ENCODE measurements at places on chromosomes 13 and 19.

- no peak for DNase-seq
These were observed 13.3 kb downstream of the CD70 start for GRCh38 chr19:6577476-6578125.

DNA sequence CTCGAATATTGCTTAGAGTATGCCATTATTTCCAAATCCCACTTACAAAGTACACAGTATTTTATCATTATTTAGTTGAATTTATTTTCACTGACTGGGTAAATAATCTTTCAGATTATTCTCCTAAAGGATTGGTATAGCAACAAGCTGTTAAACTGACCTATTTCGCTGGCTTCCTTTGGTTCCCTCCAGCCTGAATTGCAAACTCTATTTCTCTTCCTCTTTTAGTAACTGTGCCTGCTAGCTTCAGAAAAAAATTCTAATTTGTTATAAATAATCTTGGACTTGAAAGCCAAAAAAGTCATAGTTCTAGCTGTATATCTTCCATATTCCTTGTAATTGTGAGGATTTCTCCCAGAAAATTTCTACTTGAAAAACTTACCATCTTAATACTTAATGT is 15.0 kb upstream of the CCNA1 start:
- DNase-seq: no peak

- no peak for DNase-seq
These were observed 6.7 kb downstream of the ZBTB32 start for GRCh38 chr19:35710784-35711723.

GRCh38 chr19:5805462-5806132 is 730 bp downstream of the NRTN start:
- DNase-seq: peak; percentile 50

- peak; percentile 26 for DNase-seq
These were observed 71.2 kb downstream of the GNG7 start for GRCh38 chr19:2631213-2631821.

- DNase-seq: peak; percentile 42
These were observed 134.1 kb upstream of the RXFP2 start for GRCh38 chr13:31605076-31605860.

DNA sequence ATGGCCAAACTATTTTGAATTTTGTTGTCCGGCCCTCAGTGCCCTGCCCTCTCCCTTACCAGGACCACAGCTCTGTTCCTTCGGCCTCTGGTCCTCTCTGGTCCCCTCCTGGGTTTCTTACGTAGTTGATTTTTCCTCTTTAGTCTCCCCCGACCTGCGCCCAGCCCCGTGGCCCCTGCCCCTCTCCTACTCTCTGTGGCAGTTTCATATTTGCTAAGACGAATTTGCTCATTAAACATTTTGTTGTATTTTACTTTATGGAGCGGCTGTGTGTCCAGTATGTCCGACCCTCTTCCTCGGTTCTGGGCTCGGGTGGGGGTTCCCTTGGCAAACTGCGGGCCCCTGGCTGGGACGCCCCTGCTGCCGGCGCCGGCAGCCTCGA is 576 bp upstream of the EPN1 start:
- no peak for DNase-seq

DNA sequence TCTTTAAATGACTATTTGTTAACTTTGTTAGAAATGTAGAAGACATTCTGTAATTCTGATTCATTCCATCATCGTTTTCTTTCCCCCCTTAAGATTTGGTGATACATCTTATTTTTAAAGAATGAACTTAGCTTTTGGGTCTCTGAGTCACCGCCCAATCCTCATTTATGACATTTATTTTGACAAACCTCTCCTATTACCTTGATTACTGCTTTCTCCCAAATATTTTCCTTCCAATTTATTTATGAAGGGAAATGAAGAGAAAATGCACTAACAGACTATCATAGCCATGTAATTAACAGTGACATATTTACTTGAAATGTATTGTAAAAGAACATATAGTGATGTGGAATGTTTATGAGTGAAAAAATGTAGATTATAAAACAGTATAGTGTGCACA is 241.6 kb downstream of the DCLK1 start:
- peak; percentile 15 for DNase-seq

- no peak for DNase-seq
These were observed 16.9 kb downstream of the TMEM150B start for GRCh38 chr19:55308281-55308680.

- DNase-seq: peak; percentile 17
These were observed 114.9 kb upstream of the WASF3 start for GRCh38 chr13:26442541-26442940.

DNA sequence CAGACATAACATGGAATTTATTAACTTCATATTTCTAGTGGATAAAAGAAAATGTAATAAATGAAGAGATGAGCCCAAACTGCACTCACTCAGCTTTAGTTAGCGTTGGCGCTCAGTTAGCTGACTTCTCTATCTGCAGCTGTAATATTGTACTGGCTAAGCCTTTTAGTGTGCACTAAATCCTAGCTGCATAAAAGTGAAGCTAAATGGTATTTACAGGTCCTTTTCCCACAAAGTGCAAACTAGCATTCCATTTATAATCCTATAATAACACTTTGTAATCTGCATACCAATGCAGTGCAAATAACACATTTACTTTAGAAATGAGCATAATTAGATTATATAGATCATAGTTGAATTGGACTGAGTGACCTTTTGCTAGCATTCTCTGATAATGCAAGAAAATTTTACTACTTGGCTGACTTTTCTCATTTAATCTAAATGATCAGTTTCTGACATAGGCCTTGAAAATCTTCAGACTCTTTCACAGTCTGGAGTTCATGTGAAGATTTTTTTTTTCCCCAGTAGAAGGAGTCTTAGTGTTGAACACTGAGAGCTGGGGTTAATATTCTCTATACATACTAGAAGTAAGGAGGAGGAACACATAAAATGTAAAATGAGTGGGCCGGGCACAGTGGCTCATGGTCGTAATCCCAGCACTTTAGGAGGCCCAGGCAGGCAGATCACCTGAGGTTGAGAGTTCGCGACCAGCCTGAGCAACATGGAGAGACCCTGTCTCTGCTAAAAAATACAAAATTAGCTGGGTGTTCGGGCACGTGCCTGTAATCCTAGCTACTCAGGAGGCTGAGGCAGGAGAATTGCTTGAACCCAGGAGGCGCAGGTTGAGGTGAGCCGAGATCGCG is 1426.4 kb downstream of the PCDH9 start:
- DNase-seq: no peak

- DNase-seq: no peak
These were observed 1.9 kb upstream of the ZNF653 start for GRCh38 chr19:11507370-11508078.

DNA sequence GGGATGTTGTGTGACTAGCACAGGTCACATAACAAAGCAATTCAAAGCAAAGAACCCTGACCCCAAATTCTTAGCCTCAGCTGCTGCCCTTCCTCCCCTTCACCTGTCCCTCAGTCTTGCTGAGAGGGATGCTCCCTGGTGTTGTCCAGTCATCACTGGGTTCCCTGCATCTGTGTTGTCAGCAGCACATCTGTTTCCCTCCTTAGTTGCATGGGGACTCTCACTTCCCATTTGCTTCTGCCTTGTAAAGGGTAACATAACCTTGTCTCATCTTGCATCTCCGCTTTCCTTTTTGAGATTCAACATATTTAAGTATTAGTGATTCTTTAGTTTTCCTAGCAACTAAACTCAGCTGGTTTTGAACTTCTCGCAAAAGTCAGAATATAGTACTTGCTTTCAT is 54.0 kb downstream of the SPATA13 start:
- DNase-seq: no peak

GRCh38 chr19:42275103-42275502 is 6.1 kb downstream of the CIC start:
- DNase-seq: no peak

GRCh38 chr13:109782823-109783431 is 3.5 kb downstream of the IRS2 start:
- no peak for DNase-seq

DNA sequence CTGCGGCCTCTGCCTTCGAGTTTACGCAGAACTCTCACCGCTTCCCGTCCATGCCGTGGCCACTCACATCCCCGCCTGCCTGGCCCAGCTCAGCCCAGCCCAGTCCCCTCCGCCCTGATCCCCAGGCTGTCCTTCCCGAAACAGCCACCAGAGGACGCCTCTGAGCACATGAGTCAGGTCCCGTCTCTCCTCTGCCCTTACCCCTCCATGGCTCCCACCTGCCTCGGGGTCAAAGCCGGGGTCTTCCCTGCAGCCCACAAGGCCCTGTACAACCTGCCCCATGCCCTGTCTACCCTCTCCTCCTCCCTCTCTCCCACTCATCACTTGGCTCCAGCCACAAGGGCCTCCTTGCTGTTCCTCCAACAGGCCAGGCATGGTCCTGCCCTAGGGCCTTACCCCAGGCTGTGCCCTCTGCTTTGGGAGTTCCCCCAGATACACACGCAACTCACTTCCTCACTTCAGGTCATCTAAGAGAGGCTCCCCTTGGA is 8.1 kb upstream of the SEMA6B start:
- peak; percentile 42 for DNase-seq

DNA sequence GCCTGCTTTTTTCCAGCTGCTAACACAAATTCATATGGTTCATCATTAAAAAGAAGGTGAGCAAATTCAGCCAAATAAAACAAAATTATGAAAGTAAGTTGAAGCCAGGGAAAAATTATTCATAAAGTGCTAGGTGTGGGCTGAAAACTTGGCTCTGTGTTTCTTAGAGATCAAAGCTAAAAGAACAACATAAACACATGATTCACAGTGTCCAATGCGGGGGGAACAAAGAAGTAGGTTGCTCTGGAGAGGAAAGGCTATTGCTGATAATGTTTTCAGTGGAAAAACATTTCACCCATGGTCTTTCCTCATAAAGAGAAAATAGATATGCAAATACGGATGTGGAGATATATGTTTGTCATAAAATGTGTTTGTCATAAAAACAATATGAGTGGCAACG is 1691.5 kb upstream of the SLC10A2 start:
- no peak for DNase-seq

GRCh38 chr13:51270623-51271415 is 48.6 kb downstream of the FAM124A start:
- no peak for DNase-seq
